ENCODE measurements at places on chromosomes 1 and 21.

DNA sequence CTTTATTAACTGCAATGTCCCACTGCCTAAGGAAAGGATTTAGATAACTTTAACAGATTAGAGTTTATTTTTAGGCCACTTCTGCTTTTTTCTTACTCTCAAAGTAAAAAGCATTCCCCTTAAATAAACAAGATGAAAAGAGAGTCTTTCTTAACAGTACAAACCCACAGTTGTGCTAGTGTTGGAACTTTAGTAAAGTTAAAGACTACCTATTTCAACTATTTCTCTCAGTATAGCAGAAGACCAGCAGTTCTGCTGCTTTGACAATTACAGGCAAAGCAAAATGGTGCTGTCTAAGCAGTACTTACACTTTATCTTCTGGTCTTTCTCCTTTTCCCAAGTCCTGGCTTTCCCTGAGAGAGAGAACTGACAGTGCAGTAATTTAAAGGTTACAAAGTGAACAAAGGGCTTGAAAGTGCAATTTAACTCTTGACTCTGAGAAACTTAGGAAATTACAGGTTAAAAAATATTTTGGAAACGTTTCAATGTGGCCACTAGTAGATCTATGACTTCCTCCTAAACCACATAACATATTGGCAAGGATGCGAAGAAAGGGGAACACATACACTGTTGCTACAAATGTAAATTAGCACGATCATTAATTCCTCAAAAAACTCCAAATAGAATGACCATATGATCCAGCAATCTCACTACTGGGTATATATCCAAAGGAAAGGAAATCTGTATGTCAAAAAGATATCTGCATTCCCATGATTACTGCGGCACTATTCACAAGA is 135.4 kb upstream of the POGK start:
- DNase-seq = no peak

DNA sequence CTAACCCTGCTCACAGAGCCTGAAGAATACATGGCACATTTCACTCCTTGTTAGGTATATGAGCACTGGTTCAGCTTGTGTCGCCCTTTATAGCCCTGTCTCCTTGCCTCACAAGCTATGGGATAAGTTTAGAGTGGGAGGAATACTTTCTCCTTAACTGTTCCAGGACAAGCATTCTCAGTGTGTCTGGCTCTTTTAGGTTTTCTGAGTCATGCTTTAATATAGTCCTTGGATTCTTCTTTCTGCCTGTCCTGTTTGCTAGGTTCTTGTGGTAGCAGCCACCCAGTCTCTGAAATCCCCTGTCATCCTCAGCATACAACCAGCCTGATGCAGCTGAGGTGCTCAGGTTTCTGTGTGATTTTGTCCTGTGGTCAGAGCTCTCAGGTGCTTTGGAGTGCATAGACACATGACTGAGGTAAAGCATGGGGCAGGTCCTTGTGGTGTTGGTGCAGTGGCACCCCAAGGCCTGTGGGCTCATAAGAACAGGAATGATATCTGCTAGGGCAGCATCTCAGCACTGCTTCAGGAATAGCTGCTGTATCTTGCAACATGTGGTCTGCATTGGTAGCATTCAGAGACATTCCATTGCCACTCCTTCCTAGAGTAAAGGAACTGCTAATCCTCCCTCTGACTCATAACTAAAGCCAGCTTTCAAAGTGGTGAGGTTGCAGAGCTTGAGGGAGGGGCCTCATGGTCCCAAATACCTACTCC is 14.2 kb upstream of the CASQ2 start:
- no peak for DNase-seq

DNA sequence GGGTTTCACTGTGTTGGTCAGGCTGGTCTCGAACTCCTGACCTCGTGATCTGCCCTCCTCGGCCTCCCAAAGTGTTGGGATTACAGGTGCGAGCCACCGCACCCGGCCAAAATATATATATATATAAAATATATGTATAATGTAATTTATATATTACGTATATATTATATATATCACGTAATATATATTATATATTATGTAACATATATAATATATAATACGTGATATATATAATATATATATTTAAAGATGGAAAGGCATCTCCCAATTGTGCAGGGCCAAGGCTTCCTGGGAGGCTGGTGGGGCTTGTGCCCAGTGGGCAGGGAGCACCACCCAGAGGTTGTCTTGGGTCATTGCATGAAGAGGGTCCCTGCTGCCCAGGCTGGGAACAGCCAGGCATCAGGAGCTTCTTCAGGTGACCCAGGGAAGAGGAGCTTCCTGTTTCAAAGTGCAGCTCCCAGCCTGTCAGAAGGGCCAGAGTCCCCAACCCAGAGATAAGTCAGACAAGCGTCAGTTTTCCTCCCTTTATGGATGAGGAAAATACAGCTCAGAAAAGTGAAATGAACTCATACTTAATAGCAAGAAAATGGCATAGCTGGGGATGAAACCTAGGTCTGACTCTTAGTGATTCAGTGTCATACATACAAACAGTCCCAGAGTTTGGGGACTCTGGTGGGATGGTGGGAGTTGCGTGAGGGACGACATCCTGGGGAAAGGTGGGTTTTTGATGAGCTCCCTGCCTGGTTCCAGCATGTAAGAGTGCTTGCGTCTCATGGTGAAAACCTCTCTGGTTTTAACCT is 12.0 kb downstream of the UBE2Q1 start:
- DNase-seq = peak; percentile 56

- DNase-seq = no peak
Observed at GRCh38 chr21:45630876-45631275, 12.6 kb upstream of the PCBP3 start.

GRCh38 chr1:38005195-38006007 is at the start of gene FHL3:
TSS of gene FHL3 (minus strand) at chr1:38005514. CDS start at chr1:37999412, 6,102 bp downstream.
- peak; percentile 60 for DNase-seq

GRCh38 chr1:181318858-181319235 is 164.5 kb upstream of the CACNA1E start:
- no peak for DNase-seq

GRCh38 chr1:245715291-245715701 is 560.5 kb downstream of the KIF26B start:
- no peak for DNase-seq

- DNase-seq = no peak
Observed at GRCh38 chr1:65149351-65150107, 1.5 kb downstream of the AK4 start.

DNA sequence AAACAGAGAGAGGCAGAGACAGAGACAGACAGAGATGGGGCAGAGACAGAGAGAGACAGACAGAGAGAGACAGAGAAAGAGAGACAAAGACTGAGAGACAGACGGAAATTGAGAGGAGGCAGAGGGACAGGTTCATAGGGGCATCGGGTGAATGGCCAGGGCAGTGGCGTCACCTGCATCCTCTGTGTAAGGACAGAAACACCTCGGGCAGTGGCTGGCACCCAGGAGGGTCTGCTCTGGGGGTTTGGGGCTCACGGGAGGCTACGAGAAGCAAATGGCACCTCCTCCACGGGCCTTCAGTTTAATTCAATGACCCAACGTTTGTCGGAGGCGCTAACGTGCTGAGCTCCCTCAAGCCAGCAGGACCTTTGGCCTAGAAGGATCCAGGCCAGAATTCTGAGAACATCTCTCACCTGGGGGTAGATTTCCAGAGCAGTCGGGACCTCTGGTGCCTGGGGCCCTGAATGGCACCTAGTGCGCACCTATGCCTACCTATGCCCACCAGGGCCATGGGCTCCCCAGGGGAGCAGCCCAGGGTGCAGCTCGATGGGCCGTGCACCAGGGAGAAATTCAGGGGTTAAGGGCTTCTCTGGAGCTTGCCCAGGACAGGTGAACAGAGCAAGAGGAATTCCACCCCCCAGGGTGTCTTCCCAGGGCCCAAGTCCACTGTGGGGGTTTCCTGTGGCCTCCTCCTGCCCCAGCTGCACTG is 20.6 kb upstream of the PTTG1IP start:
- no peak for DNase-seq

- DNase-seq = no peak
Observed at GRCh38 chr1:19430121-19431068, 54.9 kb downstream of the CAPZB start.

- no peak for DNase-seq
Observed at GRCh38 chr1:25902462-25902861, 3.8 kb downstream of the STMN1 start.

DNA sequence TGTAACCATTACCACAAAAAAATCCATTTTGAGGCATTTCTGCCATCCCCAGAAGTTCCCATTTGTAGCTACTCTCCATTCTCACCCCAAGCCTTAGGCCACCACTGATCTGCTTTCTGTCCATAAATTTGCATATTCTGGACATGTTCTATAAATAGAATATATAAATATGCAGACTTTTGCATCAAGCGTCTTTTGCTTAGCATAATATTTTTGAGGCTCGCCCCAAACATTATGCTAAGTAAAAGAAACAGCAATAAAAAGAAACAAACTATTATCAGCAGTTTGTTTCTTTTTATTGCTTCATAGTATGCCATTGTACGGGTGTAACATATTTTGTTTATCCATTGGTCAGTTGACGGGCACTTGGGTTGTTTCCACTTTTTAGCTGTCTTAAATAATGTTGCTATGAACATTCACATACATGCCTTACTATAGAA is 7.9 kb downstream of the TFAP2E start:
- DNase-seq = no peak

DNA sequence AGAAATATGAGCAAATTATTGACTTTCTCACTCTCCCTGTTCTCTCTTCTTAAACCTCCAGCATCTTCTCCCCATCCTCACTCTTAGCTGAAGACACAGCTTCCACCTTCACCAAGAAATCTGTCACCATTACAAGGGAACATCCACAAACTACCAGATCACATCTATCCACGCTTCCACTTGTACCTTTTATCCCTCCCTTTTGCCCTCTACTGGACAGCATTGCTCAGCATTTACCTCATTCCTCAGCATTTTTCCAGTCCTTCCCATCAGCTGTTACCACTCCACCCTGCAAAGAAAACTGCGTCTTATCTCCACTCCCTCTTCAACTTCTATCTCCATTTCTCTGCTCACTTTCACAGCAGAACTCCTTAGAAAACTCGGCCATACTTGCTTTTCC is 42.6 kb downstream of the KCNJ6 start:
- DNase-seq = no peak

- DNase-seq = no peak
Observed at GRCh38 chr1:154860156-154860870, 9.8 kb downstream of the KCNN3 start.

DNA sequence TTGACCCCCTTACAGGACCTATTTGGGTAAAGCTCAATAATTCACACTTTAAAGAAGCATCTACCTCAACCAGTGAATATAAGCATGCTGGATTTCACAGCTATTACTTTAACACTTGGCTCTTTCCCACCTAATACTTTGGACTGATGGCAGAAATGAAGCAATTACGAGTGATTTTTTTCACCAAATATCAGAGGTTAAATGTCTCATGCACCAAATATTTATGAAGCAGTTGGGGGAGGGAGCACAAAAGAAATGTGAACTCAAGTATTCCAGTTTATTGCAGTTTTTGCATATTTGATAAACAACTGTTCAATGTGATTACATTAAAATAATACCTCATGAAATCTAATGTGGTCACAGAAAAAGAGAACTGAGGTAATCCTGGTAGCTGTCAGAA is 223.6 kb downstream of the LRRC7 start:
- DNase-seq = no peak

DNA sequence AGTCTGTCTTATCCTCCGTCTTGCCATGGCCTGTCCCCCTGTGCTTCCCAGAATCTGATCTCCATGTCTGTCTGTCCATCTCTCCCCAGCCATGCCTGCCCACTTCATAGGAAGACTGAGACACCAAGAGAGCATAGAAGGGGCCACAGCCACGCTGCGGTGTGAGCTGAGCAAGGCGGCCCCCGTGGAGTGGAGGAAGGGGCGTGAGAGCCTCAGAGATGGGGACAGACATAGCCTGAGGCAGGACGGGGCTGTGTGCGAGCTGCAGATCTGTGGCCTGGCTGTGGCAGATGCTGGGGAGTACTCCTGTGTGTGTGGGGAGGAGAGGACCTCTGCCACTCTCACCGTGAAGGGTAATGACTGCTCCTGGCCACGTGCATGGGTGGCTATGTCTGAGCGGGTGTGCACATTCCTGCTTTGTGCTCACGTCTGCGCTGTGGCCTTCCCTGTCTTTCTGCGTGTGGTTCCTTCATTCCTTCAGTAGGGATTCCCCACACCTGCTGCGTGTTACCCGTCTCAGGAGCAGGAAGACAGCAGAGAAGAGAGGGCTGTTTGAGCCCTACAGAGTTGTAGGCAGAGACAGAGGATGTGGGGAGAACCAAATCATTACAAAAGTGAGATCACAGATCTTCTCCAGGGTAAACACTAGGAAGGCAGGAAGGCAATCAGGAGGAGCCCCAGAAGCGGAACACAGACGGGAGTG is 80.8 kb downstream of the OBSCN start:
- no peak for DNase-seq
